ENCODE measurements at places on chromosomes 12 and 14.

DNA sequence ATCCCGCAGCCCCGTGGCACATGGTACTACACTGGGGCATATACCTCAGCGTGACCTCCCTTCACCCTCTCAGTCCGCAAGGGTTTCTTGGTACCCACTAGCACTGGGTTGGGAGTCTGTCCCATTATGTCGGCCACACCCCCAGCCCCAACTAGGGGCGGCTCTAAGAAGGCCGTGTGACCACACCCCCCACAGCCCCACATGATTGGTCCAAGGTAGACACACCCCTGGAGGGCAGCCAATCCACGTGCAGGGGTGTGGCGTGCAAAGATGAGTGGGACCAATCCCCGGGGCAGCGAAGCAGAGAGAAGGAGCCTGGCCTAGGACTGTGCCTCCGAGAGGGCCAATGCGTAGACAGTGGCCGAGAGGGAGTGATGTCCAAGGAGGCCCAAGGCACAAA is 34.6 kb upstream of the BEGAIN start:
- no peak for DNase-seq

- no peak for DNase-seq
Measured at GRCh38 chr14:22861651-22862050, 9.9 kb upstream of the LRP10 start.

- no peak for DNase-seq
Measured at GRCh38 chr12:80717856-80718255, 1.1 kb downstream of the MYF5 start.

- no peak for DNase-seq
Measured at GRCh38 chr12:20628999-20629398, 66.1 kb upstream of the SLCO1C1 start.

GRCh38 chr14:80167793-80168448 is 43.4 kb downstream of the DIO2 start:
- no peak for DNase-seq

DNA sequence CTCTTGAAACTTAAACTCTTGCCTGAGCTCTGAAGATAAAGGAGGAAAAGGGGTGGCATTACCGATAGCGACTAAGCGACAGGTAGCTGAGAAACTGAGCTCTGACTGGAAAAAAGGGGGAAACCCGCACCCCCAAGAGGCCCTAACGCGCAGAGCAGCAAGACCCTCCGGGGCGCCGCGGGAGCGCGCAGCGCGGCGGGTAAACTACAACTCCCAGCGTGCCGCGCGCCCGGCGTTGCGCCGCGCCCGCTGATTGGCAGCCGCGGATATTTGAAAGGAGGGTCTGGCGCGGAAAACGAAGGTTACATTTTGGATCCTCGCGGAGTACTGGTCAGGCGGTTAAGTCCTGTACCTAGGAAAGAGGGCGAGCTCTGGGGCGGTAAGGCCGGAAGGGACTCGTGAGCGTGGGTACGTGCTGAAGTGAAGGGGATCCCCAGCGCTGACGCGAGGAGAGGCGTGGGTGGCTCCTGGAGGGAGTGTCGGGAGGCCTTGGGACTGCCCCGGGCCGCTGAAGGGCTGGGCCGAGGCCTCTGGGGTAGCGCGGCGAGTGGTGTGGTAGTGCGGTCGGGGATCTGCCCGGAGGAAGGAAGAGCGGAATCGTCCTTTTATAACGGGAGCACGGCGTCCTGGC is at the start of gene ESPL1:
TSS of gene ESPL1 (plus strand) at position 301 of the 631 bp plus-strand sequence. CDS start 468 bp downstream, outside the sequence.
- peak; percentile 70 for DNase-seq

- no peak for DNase-seq
Measured at GRCh38 chr12:12984149-12984548, 15.9 kb downstream of the HEBP1 start.

GRCh38 chr14:39376667-39377403 is 55.4 kb downstream of the FBXO33 start:
- DNase-seq: peak; percentile 57

DNA sequence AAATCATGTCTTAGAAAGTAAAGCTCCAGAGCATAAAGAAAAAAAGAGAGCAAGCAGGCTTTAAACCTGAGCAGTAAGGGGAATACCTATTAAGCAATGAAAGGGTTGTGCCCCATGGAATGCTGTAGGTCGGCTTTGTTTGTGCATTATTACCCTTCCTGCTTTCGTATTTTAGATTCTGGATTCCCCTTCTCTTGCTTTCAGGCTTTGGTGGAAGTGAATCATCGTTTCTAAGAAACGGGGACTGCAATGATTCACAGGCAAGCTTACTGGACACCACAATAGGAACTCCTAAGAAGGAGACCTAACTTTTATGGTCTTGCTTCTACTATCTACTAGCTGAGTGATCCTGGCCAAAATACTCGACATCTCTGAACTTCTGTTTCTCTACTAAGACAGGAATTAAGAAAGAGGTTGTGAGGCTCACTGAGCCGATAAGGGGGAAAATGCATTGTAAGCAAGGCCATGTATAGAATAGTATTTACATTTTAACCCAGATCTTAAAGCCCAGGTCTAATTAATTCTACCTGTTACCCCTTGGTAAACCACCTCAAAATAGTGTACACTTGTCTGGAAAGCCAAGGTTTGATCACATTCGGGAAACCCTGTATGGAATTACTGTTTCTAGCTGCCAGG is 1.2 kb upstream of the BMAL2 start:
- DNase-seq: peak; percentile 86

GRCh38 chr12:112226768-112227167 is 101.4 kb downstream of the TRAFD1 start:
- DNase-seq: no peak

DNA sequence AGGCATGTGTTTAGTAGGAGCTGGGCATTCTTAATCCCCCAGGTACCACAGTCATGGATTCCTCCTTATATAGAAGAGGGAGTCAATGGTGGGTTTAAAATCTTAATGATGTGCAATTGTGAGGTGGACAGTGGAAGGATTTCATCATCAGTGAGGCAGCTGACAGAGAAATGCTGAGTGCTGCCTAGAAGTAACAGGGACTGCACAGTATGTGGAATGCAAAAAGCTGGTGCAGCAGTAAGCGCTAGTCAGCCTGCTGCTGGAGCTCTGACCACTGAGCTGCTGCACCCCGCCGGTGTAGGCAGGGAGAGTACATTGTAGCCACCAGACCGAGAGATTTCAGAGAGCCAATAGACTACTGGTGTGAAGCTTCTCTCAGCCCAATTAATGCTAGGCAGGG is 80.5 kb upstream of the DACT1 start:
- no peak for DNase-seq

GRCh38 chr14:61681413-61681812 is 13.9 kb upstream of the HIF1A start:
- DNase-seq: no peak
